ENCODE measurements at places on chromosomes 5 and 9. TPM values are rescaled to one million over a fixed set of nuclear protein-coding genes. Genes with fewer than 3 reads are reported as not detected.

- no peak for DNase-seq
These were observed 218.5 kb downstream of the SPOCK1 start for GRCh38 chr5:137280656-137281055.

DNA sequence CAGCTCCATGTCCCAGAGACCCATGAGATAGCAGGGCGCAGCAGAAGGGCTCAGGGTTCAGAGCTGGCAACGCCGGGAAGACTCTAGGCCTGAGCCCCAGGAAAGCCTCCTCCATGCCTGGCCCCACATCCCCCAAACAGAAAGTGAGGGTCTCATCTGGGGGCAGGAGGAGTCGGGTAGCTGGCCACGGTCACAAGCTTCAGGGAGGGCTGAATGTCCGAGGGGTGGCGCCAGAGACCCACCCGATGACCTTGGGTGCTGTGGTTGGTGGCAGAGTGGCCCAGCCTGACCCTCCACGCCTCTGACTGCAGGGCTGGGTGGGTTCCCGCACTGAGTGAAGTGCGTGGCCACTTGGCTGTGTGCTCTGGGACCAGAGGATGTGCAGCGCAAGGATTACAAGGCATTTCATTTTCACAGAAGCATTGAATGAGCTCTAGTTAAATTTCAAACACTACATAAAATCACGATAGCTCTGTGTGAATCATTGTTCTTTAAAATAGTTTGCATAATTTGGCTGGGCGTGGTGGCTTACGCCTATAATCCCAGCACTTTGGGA lies 3.0 kb downstream of the C8G start:
- peak; percentile 57 for DNase-seq

- DNase-seq, result no peak
These were observed 6.4 kb downstream of the PRKAA1 start for GRCh38 chr5:40791715-40792139.

Gene FCN2
- 124 TPM for total RNA-seq

Gene GABRG2
- total RNA-seq, result under 0.01 TPM

All from liver (tissue), 10 donors.